Breast epithelium (tissue), 4 donors: ENCODE measurements at places on chromosomes 3 and 15. TPM values are rescaled to one million over a fixed set of nuclear protein-coding genes. Genes with fewer than 3 reads are reported as not detected.

REC114 gene
- total RNA-seq: not detected

- no peak for DNase-seq
Observed at GRCh38 chr15:78130466-78131294, 565 bp downstream of the CIB2 start.

- no peak for DNase-seq
Observed at GRCh38 chr15:69313432-69314000, 14.8 kb downstream of the PAQR5 start.

GRCh38 chr15:65550681-65551098, 20.4 kb downstream of the HACD3 start:
- no peak for DNase-seq

DNA sequence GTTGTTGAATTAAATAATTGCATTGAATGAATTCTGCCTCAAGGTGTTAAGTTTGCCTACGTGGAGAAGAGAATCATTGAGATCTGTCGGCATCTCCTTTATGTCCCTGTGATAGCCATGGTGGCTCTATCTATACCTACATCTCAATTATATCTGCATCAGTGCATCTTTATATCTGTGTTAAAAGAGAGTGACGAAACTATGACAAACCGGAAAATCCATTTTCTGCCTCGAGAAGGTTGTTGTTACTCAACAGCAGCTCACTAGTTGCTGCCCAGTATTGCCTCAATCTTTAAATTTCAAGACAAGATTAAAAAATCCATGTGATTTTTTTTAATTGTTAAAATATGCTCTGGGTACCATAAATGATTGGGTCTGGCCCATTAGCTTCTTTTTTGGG, 58.7 kb downstream of the GUCA1C start:
- DNase-seq: no peak

DNA sequence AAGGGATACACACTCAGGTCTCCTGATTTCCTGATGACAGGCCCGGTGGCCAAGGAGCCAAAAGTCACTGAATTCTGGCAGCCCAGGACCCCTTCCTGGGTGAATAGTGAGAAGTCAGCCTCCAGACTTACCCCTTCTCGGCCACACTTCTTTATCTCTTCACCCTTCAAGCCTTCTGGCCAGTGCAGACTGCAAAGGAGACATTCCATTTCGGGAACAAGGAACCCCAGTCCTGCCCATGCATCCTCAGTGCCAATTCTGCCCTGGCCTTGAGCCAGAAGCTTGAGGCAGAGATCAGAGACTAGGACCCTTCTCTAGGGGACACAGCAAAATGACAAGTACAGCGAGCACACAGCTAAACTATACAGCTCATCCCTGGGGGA, 28.8 kb downstream of the GRAMD2A start:
- no peak for DNase-seq

DNA sequence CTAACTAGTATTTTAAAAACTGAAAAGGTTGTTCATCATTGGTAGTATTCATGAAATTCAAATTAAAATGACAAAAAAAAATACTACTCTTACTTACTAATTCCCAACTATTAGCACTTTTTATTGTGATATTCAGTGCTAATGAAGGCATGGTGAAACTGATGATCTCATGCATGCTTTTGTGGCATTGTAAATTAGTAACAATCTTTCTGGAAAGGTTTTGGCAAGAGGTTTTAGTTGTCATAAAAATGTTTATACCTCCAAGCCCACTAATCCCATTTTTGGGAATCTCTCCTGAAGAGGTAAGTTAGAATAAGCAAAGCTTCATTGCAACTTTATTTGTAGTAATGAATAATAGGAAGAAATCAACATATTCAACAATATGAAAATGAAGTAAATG, 53.0 kb downstream of the LYSMD4 start:
- DNase-seq: no peak

DNA sequence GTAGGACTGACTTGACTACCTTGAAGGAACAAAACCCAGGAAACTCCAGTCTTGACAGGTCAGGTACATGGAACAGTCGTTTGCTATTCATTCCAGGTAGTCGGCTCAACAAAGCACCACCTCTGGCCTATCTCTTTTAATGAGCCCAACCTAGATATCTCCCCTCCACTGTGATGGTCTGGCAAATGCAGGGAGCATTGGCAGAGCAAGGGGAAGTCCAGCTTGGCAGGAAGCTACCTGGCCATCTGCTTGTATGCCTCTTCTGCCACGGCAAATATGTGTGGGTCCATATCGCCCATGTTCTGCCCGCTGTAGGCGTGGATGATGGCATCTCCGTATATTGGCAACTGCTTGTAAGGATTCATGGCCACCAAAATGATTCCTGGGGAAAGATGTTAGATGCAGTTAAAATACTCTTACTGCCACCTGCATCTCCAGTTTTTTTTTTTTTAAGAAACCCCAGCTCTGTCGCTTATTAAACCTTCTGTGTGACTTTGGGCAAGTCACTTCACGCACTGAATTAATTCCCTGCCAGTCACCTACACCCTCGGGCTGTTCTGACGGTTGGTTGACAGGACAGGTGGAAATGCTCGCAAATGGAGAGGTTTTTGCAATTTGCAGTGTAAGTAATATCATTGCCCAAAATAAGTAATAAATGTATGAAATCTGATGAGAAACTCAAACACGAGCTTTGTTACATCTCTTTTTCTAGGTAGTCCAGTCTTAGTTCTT, 16.8 kb downstream of the MYO5C start:
- DNase-seq: no peak

DNA sequence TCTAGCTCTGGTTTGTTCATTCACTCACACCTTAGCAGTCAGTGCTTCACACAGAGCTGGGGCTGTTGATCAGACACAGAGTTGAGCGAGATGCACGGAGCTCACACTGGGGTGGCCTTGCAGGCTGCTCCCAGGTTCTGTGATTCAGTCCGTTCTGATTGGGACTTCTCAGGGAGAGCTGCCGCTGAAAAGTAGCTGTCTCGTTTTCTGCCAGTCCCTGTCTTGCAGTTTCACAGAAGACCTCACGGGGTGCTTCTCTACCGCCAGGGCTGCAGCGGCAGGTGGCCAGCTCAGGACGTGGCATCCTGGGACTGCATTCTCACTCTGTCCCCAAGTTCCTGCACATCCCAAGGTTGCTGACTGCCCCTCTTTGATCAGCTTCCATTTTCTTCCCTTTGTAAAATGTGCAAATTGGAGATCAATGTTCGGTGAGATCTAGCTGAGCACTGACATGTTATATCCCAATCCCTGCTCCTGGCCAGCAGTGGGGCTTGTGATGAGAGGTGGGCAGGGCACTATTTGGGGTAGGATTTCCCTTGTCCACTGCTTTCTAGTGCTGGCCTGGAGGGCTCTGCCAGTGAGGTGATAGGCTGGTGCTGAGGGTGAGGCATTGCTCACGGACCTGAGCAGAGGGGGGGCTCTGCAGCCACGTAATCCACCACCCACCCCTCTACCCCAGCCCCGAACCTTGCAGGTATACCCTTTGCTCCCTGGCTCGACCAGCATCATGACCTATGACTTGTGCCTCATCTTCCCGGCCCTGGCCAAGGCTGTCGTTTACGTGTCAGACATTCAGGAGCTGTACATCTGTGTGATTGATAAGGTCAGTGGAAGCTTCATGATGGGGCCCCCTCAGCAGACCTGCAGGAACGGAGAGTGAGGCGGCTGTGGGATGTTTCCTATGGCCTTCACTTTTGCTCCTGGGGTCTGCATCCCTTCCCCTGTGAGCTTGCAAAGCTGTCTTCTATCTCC, 5.3 kb upstream of the TXNRD3 start:
- DNase-seq: no peak

GRCh38 chr15:40754574-40754882, 526 bp downstream of the RMDN3 start:
- DNase-seq: no peak

DNA sequence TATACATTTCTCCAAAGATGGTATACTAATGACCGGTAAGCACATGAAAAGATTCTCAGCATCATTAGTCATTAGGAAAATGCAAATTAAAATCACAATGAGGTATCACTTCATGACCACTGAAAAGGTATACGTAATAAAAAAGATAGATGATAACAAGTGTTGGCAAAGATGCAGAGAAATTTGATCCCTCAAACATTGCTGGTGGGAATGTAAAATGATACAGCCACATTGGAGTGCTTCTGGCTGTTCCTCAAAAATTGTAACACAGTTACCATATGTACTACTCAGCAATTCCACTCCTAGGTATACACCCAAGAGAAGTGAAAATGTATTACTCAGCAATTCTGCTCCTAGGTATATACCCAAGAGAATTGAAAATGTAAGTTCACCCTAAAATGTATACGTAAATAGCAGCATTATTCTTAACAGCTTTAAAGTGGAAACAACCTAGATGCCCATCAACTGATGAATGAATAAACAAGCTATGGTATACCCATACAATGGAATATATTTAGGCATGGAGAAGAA, 25.0 kb upstream of the KY start:
- no peak for DNase-seq

- DNase-seq: no peak
Observed at GRCh38 chr15:68373028-68373427, 58.9 kb downstream of the ITGA11 start.

DNA sequence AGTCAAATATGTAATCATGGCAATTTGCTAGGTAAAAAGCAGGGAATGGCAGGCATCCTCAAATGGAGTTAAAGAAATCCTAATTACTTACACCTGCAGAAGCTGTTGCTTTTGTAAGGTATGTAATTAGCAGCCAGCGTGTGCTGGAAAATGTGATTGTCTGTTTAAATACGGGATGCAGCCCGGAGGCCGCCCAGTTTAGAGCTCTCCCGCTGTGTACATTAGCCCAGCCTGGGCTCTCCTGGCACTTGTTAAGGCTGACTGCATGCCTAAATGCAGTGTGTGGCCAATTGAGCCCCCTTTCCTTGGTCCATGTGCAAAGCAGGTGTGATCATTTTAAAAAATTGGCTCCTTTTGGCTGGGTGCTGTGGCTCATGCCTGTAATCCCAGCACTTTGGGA, 9.0 kb downstream of the DPH3 start:
- no peak for DNase-seq

GRCh38 chr15:76418352-76419140, 82.0 kb downstream of the ISL2 start:
- no peak for DNase-seq

DNA sequence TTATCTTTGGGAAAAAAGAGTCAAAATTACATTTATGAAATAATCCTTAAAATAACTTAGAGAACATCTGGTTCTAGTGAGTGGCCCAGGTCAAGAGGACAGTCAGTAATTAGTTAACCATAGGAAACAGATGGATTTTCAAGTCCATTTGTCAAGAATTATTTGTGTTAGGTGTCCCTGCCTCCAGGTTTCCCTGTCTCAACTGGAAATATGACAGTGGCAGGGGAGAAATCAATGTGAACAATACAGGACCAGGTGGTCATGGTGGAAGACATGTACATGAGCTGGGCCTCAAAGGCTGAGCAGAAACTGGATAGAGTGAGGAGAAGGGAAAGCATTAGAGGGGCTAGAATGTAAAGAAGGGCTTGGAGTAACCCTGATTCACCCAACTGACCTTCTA, 372.6 kb downstream of the VPS13C start:
- DNase-seq: no peak

DNA sequence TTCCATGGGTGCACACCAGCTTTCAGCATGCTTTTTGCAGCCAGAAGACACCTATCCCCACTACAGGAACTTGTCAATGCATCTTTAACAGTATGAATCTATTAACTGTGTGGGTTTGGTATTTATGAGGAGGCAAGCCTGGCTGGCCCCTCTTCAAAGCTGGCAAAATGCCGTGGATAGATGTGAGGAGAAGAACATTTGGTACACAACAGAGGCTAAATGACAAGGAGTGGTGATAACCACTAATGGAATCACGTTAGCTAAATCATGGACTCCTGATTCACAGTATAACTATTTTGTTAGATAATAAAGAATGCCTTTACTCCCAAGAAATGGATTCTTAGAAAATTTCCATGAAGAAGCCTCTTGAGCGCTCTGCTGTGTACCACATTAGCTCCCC, 187.2 kb downstream of the CLSTN2 start:
- no peak for DNase-seq
